ENCODE measurements at places on chromosomes 6 and 20.

GRCh38 chr20:62523473-62524203, 47.8 kb upstream of the GATA5 start:
- no peak for DNase-seq

GRCh38 chr20:17648791-17649730, 33.0 kb downstream of the RRBP1 start:
- no peak for DNase-seq

DNA sequence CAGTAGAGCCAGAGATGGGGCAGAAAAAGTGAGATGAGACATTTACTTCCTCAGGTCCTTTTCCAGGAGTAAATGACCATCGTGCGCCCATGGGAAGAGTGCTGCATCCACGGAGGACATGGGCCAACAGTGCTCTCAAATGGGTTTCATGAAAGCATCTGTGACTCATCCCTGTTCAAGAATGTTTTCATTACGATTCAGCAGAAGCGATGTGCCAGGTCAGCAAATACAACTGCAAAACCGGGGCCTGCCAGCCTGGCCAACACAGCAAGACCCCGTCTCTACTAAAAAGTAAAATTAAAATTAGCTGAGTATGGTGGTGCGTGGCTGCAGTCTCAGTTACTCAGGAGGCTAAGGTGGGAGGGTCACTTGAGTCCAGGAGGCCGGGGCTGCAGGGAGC, 125.1 kb downstream of the LY86 start:
- DNase-seq, result peak; percentile 75

DNA sequence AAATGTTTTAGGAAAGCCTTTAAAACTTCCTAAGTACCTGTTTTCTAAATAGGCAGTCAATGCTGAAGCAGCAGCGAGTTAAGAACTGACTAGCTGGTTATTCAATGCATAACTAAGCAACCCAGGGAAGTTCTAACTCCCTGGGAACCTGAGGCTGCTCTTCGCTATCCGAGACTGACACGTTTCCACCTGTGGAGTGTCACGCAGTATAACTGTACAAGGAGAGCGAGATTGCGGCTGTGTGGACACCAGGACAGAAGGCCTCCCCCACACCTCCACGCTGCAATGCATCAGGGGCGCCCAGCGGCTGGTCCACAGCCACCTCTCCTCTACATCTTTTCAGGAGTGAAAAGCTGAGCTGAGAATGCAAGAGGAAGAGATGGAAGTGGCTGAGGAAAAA, 8.0 kb downstream of the PXDC1 start:
- DNase-seq, result no peak

GRCh38 chr6:143695969-143696663, 18.4 kb downstream of the PHACTR2 start:
- DNase-seq, result no peak

GRCh38 chr20:20024942-20025341, 7.8 kb downstream of the NAA20 start:
- DNase-seq, result peak; percentile 41

DNA sequence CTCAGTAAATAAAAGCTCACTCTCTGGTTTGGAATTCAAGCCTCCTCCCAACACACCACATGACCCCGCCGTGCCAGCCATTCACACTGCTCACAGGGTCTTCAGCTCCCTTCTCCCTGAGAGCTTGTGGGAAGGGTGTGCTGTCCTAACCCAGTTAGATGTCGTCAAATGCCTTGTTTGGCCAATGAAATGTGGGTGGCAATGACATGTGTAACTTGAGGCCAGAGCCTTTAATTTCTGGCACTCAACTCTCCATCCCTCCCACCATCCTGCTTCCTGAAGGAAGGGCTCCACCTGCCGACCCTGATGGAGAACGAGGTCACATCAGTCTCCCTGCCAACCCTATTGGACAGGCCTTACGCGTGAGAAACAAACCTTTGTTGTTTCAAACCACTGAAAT, 224.5 kb upstream of the AGPAT4 start:
- peak; percentile 39 for DNase-seq

DNA sequence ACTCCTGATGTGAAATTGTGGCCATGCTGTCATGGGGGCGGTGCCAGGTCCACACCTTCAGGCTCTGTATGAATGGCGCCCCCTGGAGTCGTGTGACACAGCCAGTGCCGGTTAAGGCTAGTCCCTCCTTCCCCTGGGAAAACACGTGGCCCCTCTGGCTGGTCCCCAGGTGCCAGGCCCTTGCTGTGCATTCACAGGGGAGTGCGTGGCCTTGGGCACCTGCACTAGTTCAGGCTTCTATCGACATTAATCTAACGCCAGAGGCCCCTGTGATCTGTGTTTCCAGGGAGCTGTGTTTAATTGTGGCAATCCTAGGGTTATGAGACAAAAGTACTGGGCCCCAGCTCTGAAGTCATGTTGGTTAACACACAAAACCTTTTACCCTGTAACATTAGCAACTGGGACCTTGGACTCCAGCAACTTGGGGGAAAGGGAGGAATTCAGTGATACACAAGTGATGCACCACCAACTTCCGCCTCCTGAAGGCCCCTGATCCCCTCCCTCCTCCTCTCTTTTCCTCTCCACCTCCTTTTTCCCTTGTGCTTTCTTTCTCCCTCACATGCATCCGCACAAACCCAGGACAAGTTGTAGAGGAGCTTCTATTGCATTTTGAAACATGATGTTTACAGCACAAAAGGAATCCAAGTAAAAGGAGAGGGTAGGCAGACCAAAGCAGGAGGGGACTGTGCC, 74.0 kb downstream of the SSR1 start:
- peak; percentile 66 for DNase-seq

GRCh38 chr20:48667889-48668413, 159.8 kb downstream of the PREX1 start:
- no peak for DNase-seq

- DNase-seq, result peak; percentile 72
Observed at GRCh38 chr6:140438346-140438735, 1063.9 kb upstream of the CITED2 start.

DNA sequence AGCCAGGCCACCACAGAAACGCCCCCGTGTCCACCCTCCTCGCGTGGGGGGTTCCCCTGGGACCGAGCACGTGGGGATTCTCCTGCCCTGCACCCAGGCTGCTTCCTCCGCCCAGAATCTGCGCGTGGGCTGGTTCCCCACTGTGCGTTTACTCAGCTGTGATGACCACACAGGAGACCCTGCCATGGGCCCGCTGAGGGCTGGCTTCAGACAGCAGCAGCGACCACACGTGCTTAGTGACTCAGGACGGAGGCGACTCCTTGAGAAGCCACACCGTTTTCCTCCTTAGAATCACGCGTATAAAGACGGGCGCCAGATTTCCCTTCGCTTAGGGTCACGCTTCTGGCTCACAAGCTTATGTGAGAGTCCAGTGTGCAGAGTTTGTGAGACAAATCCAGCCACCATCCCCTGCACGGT, 63.9 kb upstream of the PDE10A start:
- no peak for DNase-seq

GRCh38 chr6:80003826-80004172, 650 bp upstream of the TTK start:
- DNase-seq, result peak; percentile 9

DNA sequence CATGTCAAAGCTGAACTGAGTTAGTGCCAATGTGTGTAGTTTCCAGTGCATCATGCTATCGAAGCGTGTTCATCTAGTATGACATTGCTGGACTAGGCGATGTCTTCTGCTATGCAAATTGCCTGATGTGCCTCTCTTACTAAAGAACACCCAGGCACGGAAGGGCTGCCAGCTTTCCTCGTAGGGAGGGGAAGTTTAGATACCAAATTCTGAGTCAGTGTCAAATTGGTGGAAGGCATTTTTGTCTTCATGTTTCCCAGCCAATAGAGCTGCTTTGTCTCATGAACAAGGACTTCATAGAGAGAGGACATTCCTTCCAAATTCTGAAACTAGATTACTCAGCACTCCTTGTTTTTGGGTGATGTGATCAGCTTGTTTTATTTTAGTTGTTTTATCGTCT, 320.1 kb downstream of the BTBD3 start:
- DNase-seq, result peak; percentile 66

GRCh38 chr20:57408131-57408530, 16.9 kb downstream of the RBM38 start:
- DNase-seq, result no peak

GRCh38 chr6:17381424-17382147, 11.8 kb upstream of the CAP2 start:
- DNase-seq, result peak; percentile 66

DNA sequence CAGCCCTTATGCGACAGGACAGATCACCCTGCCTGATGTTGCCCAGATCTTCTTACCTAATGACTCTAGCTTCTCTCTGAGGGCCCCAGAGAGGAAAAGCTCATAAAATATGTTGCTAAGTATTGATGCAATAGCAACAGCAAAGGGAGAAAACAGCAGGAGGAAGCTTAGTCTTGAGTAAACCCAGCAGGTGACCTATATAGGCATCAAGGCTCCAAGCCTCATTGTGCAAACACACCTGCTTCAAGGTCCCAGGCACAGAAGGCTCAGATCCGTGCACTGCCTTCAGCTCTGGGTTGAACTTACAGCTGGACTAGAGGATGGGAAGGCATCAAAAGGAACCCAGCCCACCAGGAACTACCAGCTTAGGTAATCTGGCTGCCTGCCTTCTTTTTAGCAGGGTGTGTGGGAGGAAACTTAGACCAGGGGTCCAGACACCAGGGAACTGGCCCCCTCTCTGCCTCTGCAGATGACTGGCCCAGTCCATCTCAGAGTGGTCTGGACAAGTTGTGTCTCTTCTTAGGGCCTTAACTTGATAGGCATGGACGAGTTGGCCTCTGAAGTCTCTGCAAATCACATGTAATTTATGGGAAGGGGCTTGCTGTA, 34.4 kb downstream of the TGM3 start:
- DNase-seq, result no peak

- no peak for DNase-seq
Observed at GRCh38 chr20:20499439-20499838, 131.5 kb downstream of the INSM1 start.

- DNase-seq, result no peak
Observed at GRCh38 chr6:97978855-97979271, 695.8 kb upstream of the MMS22L start.

GRCh38 chr6:170212956-170213636, 77.8 kb downstream of the DLL1 start:
- no peak for DNase-seq

- DNase-seq, result no peak
Observed at GRCh38 chr6:33416386-33417127, 1.4 kb downstream of the CUTA start.

DNA sequence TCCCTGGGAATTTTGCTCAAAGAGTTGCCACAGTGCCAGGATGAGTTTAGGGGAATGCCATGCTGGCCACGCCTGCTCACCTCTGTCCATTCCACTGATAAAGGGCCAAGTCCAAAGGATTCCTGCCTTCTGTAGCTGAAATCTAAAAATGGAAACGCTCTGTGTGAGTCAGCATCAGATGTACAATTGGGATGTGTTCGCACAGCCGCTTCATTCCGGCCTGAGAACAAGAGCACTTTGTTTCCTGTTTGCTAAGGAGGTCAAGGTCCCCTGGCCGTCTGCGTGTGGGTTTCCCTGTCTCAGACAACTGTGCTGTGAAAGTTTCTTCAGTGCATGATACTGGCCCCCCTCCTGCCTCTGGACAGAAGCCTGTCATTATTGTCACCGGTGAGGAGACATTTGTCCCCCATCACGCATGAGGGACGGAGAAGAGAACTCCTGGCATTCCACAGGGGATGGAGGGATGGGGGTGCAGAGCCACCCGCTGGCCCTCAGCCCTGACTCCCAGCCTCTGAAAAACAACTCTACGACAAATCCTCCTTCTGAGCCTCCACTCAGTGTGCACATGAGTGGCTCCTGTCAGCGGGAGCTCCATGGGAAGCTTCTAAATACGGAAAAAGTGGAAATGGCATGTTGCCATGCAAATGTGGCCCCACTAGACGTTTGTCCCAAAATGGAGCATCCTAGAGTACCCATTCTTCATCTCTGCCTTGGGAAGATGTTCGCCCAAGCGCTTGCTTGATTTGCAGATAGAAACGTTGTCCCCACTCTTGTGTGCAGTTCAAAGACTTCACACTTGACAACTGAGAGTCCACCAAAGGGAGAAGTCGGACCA, 143.5 kb upstream of the AFDN start:
- DNase-seq, result no peak

- DNase-seq, result no peak
Observed at GRCh38 chr6:423799-424345, 32.3 kb downstream of the IRF4 start.

- no peak for DNase-seq
Observed at GRCh38 chr6:36961441-36962435, 7.2 kb downstream of the PI16 start.

GRCh38 chr20:1784586-1784985, 110.6 kb upstream of the SIRPA start:
- DNase-seq, result no peak

DNA sequence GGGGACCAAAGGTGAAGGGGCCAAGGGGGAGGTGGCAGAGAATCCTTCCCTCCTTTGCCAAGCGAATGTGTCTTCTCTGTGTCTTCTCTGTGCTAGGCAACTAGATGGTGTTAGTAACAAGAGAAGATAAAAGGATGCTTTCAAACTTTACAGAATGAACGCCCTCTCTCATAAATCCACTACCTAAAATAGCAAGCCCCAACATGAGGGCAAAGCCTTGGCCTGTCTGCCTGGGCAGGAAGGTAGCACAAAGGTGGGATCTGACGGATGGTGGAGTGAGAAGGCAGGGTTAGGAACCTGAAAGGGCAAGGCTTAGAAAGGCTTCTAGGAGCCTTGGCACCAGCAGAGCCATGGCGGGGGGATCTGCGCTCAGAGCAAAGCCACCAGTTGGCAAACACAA, 13.6 kb upstream of the TGM3 start:
- no peak for DNase-seq

GRCh38 chr6:105526225-105526872, 123.5 kb upstream of the PREP start:
- peak; percentile 24 for DNase-seq

GRCh38 chr20:53978497-53978896, 91.9 kb downstream of the BCAS1 start:
- no peak for DNase-seq

- DNase-seq, result no peak
Observed at GRCh38 chr6:126795161-126795560, 323.3 kb upstream of the RSPO3 start.

GRCh38 chr6:35500782-35501181, 3.9 kb upstream of the TEAD3 start:
- DNase-seq, result peak; percentile 55

GRCh38 chr20:39705032-39705431, 742.9 kb downstream of the DHX35 start:
- peak; percentile 30 for DNase-seq

DNA sequence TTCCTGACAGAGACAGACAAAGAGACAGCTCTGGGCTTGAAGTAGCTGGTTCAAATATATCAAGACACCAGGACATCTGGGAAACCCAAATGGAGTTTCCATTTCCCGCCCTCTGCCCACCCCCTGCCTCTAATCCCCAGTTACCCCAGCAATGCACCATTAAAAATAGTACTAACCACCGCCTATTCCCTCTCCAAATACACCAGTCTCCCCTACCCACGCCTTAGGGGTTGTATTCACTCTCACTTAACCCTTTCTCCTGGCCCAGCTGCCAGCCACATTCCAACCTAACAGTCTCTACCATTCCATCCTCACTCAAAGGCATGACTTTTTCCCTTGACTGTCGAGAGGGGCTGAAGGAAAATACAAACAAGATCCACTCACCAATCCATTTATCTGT, 22.4 kb downstream of the GABBR1 start:
- no peak for DNase-seq

GRCh38 chr6:34465531-34466241, at the start of gene PACSIN1:
PACSIN1 (plus strand) TSS chr6:34466076; CDS start chr6:34526306, 60,230 bp downstream.
- DNase-seq, result no peak

Data from fibroblast of skin of abdomen (primary cell).